ENCODE measurements at places on chromosomes 6 and 20. TPM values are rescaled to one million over a fixed set of nuclear protein-coding genes. Genes with fewer than 3 reads are reported as not detected.

The SLC24A3 gene
- total RNA-seq: 8.3 TPM

The ZBP1 gene
- total RNA-seq: 4.1 TPM

The CST11 gene
- not detected for total RNA-seq

The FOXF2 gene
- 0.41 TPM for total RNA-seq

The SIRPG gene
- 3.8 TPM for total RNA-seq

The HLA-DMA gene
- total RNA-seq: 41.7 TPM

The ENPP1 gene
- total RNA-seq: 27.8 TPM

The PDSS2 gene
- 6.9 TPM for total RNA-seq

The MYO6 gene
- total RNA-seq: 30.1 TPM

The RSPO3 gene
- total RNA-seq: 1.1 TPM

The TRIM31 gene
- total RNA-seq: 2.0 TPM

The PLA2G7 gene
- 0.56 TPM for total RNA-seq

The TRDN gene
- 0.14 TPM for total RNA-seq

The SPEF1 gene
- total RNA-seq: 0.27 TPM

The TPBG gene
- 53.8 TPM for total RNA-seq

All from thoracic aorta (tissue), 2 donors.